ENCODE measurements at places on chromosomes 1 and 21.

GRCh38 chr21:38060533-38060932, 144.3 kb upstream of the KCNJ6 start:
- no peak for DNase-seq

DNA sequence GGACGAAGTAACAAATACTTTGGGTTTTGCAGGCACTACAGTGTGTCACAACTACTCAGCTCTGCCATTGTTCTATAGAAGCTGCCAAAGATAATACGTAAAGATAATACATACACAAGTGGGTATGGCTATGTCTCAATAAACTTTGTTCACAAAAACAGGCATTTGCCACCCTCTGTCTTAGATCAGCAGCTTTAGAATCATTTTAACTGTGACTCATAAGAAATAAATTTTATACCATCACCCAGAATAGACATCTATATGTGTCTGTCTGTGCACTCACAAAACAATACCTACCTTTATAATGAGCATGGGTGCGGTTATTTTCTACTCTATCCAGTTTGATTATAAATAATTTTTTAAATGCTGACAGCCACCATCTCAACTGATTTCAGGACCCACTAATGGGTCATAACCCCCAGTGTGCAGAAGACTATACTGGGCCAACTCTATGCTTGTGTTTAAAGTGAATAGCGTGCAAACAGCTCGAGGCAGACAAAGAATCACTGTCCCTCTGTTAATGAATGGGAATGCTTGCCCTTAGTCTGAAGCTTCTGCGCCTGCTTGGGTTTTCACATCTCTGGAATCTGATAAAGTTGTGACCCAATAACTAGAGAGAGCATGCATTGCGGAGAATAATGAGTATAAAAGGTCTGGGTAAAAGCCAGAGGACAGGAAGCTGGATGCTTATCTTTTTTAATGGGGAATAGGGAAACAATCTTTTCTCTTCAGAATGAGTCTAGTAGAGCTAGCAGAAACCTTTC, 216.2 kb downstream of the PLPP3 start:
- DNase-seq = no peak

- no peak for DNase-seq
Measured at GRCh38 chr21:31248598-31248997, 95.5 kb downstream of the TIAM1 start.

GRCh38 chr1:61496501-61496900, 228.4 kb downstream of the TM2D1 start:
- no peak for DNase-seq

- no peak for DNase-seq
Measured at GRCh38 chr1:11942280-11942679, 7.8 kb downstream of the PLOD1 start.

DNA sequence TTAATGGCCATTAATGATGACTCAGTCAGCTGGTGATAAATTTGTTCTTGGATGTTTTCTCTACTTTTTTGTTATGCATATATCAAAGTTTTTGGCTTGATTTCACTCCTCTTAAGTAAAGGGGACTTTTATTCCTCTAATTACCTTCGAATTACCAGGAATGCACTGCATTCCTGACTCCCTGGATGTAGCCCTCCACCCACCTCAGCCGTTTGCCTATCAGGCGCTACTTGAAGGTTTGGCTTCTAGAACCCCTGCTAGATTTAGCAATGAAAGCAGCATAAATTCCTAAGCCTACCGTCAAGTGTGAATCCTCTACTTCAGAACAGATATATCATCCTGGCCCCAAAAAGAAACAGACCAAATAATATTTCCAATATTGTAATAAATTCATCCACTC, 387.8 kb upstream of the ADGRL2 start:
- no peak for DNase-seq
